ENCODE measurements at places on chromosomes 1 and 21. TPM values are rescaled to one million over a fixed set of nuclear protein-coding genes. Genes with fewer than 3 reads are reported as not detected.
A peak's percentile ranks its signal among the peaks of the same experiment; 100 is the strongest.

GABRD gene
- polyA plus RNA-seq: 1.1 TPM

TSACC gene
- 2.0 TPM for polyA plus RNA-seq

SLC6A17 gene
- polyA plus RNA-seq: 0.94 TPM

XCL2 gene
- not detected for polyA plus RNA-seq

DNA sequence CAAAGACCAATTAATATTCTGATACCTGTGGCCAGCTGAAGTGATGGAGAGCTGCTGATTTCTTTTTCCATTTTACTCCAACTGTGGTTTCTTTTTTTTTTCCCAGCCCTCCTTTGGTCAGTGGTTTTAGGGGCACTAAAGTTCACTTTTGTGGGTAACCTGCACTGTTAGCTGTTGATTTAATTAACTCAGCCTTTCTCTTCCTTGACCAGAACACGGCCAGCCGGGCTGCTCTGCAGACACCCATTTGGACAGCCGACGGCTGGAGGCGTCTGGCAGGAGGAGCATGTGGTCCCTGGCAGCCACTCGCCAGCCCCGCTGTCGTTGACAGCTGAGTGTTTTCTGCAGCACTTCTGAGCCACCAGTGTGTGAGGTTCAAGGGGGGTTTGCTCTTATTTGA, 136.2 kb upstream of the RUNX3 start:
- DNase-seq: no peak

- no peak for DNase-seq
Measured at GRCh38 chr1:182680901-182681567, 3.4 kb downstream of the RGS8 start.

- DNase-seq: peak; percentile 11
Measured at GRCh38 chr1:187264995-187265602, 436.4 kb downstream of the PLA2G4A start.

PPIAL4G gene
- 0.07 TPM for polyA plus RNA-seq

DNA sequence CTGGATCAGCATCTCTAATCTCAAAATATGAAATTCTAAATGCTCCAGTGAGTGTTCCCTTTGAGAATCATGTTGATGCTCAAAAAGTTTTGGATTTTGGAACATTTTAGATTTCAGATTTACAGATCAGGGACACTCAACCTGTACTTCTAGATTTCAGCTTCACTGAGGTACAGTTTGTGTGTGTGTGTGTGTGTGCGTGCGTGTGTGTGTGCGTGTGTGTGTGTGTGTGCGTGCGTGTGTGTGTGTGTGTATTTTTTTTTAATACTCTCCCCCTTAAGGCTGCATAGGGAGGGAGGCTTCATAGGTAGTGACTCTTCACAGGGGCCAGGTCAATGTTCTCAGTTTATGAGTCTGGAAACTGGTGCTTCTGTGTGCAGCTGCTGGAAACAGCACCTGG, 77.5 kb downstream of the BRINP2 start:
- DNase-seq: no peak

DNA sequence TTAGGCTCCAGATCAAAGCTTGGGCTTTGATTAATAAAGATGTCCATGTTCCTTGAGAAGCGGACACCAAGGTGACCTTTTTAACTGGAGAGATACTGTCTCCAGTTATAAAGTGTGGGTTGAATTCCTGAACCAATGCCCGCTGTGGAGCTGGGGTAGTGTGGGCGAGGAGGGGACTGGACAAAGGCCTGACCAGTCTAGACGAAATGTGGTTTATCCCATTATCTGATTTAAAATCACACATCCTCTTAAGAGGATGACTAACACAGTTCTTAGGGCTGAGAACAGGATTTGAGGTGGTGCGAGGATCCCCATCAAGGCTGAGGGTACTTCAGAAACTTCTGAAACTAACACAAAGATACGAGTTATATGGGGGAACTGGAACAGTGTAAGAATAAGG, 84.5 kb upstream of the GCLM start:
- DNase-seq: no peak

DNA sequence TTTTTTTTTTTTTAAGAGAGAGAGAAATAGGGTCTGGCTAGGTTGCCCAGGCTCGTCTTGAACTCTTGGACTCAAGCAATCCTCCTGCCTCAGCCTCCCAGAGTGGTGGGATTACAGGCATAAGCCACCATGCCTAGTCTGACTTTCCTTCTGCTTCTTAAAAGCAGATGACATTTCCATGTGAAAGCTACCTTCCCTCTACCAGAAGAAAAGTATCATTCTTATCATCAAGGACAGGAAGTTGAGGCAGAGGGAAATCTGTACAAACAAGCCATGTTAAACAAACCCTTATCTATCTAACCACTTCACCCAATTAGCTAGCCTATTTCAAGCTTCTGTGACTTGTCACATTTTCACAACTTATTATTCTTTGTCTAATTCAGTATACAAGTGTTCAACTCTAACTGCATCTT, 54.8 kb downstream of the SAMSN1 start:
- DNase-seq: no peak

- DNase-seq: no peak
Measured at GRCh38 chr1:182192966-182193365, 131.5 kb upstream of the ZNF648 start.

CYP4B1 gene
- 3.1 TPM for polyA plus RNA-seq

- no peak for DNase-seq
Measured at GRCh38 chr1:109995536-109995935, 11.0 kb downstream of the AHCYL1 start.

ATAD3C gene
- 5.1 TPM for polyA plus RNA-seq

NHLH1 gene
- 0.26 TPM for polyA plus RNA-seq

DNA sequence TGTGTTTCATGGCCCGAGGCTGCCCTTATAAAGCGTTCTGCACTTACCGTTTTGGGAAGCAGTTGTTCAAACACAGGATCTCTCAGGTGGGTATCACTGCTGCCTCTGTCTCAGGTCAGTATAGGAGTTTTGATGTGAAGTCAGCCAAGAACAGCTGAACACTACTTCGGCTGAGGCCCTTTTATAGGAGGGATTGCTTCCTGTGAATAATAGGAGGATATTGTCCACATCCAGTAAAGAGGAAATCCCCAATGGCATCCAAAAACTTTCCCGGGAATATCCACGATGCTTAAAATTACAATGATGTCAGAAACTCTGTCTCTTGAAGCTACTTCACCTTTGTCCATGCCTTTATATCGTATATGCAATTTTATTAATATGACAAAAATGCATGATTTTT, at the start of gene SELE:
SELE (minus strand) TSS at position 156 of the 400 bp plus-strand sequence. CDS start 467 bp downstream, outside the sequence.
- DNase-seq: no peak

BMP8B gene
- 3.4 TPM for polyA plus RNA-seq

GRCh38 chr1:62724430-62724829, 36.2 kb upstream of the DOCK7 start:
- DNase-seq: no peak

GRCh38 chr1:110463725-110464124, 12.8 kb downstream of the PROK1 start:
- no peak for DNase-seq

AXDND1 gene
- polyA plus RNA-seq: 37.7 TPM

TAS1R1 gene
- polyA plus RNA-seq: 0.19 TPM

DNA sequence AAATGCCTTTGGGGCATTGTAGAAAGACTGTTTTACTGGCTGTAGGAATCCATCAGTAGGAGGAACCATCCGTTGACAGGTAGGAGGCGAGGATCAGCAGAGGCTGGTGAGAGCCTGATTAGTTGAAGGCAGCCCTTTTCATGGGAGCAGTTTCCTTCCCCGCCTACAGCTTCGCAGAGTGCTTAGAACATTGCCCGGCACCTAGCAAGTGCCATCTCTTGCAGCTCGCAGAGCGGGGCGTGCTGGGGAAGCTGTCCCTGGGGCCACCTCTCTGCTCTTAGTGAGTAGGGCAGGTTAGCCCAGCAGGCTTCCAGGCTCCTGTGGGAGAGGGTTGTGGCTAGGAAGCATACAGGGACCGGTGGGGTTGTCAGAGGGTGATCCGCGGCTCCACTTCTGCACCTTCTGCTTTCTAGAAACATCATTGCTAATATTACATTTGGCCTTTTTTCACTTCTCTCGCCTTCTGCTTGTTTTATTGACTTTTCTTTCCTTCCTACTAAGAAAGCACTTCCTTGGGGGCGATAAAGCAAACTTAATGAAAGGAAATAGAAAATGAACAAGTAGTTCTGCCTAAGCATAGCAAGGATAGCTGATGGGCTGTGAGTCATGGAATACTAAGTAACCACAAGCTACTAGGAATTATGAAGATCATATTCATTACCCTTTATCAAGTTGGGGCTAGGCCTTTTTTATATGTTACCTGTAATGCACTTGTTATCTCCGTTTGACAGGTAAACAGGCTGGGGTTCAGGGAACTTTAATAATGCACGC, 176.7 kb downstream of the GALNT2 start:
- DNase-seq: no peak

PMF1 gene
- 99.1 TPM for polyA plus RNA-seq

CFAP126 gene
- 13.2 TPM for polyA plus RNA-seq

DNA sequence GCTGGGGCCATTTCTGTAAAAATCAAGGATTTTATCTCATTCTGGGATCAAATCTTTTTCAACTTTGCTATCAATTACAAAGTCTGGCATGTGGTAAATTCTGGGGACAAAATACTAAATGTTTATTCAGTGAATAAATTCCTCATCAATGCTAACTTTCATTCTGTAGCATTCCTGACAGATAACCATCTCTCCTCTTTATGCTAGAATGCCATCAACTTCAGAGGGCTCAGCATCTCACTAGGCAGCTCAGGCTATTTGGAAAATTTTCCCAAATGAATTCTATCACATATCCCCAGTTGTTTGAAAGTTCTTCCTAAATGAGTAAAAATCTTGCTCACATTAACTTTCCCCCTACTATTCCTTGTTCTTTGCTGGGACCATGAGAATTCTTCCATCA, 163.0 kb upstream of the DAB1 start:
- DNase-seq: no peak

DNA sequence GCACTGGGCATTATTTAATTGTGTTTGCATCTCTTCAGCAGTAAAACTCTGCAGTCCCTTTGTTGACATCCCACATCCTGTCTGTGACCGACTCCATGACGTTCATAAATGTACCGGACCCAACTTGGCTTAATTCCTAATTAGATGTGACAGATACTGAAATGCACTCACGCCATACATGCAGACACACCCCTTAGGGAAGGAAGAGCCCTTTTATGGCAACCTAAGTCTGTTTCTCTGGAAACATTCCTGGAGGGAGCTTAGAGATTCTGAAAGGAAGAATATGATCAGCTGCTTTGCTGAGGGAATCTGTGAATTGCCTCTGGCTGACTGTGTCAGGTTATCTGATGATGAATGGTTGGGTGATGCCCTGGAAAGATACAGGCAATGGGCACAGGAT, 33.4 kb downstream of the ADAMTS5 start:
- DNase-seq: no peak

- DNase-seq: no peak
Measured at GRCh38 chr1:31511848-31512615, 64.3 kb upstream of the TINAGL1 start.

DNA sequence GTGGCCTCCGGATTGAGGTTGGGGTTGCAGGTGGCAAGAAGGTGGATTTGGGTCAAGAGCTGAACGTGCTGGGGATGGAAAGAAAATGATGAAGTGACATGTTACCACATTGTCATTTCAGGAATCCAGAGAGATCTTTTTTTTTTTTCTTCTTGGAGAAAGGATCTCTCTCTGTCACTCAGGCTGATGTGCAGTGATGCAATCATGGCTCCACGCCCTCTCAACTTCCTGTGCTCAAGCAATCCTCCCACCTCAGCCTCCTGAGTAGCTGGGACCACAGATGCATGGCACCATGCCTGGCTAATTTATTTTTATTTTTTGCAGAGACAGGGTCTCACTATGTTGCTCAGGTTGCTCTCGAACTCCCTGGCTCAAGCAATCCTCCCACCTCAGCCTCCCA, 80.6 kb downstream of the GON4L start:
- DNase-seq: no peak

DNA sequence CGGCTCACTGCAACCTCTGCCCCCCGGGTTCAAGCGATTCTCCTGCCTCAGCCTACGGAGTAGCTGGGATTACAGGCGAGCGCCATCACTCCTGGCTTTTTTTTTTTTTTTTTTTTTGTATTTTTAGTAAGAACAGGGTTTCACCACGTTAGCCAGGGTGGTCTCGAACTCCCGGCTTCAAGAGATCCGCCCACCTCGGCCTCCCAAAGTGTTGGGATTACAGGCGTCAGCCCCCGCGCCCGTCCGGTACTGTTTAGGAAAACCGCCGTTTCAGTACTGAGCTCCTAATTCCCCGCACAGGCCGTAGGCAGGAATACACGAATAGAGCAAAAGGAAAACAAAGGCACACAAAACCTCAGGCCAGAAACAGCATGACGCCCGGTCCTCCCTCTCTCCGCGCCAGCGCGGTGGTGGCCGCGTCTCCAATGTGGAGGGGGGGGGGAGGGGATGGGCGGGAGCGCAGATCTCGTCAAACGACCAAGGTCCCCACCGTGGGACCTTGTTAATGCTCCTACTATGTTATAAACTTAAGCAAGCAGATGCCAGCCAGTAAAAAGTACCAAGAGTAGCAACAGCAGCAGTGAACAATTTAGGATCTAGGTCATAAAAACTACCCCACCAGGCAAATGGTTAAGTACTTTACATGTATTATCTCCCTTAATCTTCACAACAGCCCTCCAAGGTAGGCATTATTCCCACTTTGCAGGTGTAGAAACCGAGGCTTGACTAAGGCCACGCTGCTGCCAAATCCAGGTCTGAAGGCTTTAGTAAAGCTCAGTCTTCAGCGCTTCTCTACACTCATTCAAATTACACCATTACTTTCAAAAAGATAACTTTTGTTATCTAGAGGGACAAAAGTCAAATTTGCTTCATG, 648 bp upstream of the ADAR start:
- DNase-seq: peak; percentile 60

- no peak for DNase-seq
Measured at GRCh38 chr1:45585110-45585426, 1.2 kb downstream of the NASP start.

DNA sequence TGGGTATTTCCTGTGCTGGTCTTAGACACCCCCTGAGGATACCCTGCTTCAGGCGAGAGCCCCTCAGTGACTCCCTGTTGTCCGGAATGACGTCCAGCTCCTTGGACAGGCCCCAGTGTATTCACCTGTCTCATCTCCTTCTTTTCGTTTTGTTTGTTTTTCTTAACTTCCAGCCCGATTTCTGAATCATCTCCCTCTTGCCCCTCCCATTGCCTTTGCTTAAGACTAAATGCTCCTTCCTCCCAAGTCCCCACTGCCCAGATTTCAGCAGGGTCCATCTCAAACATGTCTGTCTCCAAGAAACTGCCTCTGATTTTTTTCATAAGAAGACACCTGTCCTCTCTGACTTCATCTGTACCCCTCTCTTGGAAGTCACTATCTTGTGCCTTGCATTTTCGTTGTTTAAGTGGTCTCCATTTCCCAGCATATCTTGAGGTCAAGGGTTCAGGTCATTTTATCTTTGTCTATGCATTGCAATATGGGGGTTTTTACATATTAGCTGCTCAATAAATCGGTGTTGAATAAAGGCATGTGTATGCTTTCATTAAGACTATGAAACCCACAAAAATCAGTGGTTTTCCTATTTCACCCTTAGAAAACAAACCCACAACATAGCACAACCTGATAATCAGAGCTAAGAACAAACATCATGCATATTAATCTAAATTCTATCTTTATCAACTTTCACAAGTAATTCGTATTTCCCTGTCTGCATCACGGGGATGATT, 58.4 kb upstream of the LGALS8 start:
- DNase-seq: no peak

LHX8 gene
- not detected for polyA plus RNA-seq

GRCh38 chr1:24796524-24796923, 51.3 kb downstream of the CLIC4 start:
- no peak for DNase-seq

PTPN14 gene
- polyA plus RNA-seq: 41.1 TPM
